ENCODE measurements at places on chromosomes 11 and 22.

DNA sequence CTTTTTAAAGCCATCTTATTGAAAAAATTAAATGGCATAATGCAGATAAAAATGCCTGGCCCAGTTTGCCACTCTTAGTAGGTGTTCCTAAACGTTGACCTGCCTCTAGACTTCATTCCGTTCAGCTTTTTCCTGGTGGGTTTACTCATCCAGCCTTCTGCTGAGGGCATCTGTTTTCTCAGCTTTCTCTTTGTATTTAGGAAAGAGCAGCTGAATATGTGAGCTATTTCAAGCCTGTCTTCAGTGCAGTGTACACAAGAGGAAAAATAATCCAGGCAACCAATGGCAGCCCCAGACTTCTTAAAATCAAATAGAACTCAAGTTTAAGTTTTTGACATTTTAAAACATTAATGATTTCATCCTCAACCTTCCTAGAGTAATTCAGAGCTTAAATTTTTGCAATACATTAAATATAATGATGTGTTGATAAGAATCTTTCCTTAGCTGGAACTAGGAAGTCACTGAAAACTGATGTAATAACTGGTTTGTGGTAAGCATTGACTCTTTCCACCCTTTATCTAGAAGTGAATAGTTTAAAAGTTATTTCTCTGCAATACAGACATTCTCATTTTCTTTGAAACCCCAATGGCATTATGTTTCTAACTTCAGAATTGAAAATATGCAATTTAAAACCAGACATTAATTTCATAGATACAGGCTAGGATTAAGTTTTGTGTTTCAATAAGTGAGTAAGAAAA is 165.4 kb downstream of the AASDHPPT start:
- DNase-seq, result no peak

DNA sequence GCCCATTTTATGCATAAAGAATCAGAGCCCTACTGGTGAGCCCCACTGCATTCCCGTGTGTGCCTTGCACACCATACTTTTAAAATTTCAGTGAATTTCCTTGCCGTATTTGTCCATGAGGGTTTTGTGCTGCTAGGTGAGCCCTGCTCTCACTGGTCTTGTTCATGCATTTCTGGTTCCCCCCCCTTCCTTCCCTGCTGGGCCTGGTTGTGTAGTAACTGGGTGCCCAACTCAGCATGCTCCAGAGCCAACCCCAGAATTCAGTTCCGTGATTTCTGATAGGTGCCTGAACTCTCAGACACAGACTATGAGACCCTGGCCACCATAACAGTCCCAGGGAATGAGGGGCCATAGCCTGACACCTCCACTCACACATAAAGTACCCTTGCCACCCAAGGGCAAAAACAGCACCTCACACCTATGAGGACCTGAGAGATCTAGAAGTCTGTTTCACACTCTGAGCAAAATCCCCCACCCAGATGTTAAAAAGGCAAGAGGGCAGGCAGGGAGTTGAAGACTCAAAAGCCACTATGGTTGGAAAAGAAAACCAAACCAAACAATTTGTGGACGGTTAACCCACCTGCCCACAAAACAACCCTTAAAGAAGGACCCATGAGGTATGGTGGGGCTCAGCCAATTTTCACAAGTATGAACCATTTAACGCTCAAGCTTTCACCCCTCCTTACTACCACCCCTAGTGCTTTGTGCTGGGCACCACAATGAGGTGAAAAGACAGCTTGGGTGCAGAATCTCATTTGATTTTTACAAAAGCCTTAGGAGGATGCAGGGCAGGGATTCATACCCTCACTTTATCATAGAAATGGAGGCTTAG is 16.8 kb upstream of the IL10RA start:
- DNase-seq, result no peak

DNA sequence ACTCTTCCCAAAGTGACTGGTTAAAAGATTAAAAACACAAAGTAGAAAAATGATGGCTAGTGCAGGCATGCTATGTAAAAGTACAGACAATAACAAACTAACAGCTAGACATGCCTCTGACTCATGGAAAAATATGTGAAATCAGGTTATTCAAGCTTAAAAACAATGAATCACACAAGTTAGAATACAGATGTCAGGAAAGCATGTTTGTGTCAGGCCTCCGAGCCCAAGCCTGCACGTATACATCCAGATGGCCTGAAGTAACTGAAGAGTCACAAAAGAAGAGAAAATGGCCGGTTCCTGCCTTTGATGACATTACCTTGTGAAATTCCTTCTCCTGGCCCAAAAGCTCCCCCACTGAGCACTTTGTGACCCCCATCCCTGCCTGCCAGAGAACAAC is 110.1 kb downstream of the NOX4 start:
- DNase-seq, result no peak

DNA sequence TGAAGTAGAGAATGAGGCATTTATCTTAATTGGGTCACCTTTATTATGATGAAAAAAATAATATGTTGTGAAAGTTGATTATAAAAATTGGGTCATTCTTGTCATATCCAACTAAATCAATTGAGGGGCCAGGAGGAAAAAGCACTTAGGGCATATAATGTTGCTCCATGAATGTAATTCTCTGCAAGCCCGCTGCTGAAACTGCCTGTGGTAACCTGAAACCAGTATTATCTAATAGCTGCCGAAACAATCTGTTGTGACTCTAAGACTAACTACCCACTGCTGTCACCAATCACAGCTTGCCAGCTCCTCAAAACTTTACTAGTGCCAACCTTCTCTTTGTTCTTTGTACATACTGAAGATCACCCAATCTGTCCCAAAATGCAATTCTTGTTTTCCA is 115.8 kb downstream of the ATG16L2 start:
- no peak for DNase-seq

GRCh38 chr22:17869285-17870096 is 95.2 kb upstream of the BID start:
- no peak for DNase-seq

Data from pancreas (tissue), 10 donors.